Stimulated activated CD4-positive, alpha-beta T cell treated with anti-CD3 and anti-CD28 coated beads, Interleukin-15, amount 100 ng/mL, for 1 hour (primary cell): ENCODE measurements at places on chromosomes 4 and X.

DNA sequence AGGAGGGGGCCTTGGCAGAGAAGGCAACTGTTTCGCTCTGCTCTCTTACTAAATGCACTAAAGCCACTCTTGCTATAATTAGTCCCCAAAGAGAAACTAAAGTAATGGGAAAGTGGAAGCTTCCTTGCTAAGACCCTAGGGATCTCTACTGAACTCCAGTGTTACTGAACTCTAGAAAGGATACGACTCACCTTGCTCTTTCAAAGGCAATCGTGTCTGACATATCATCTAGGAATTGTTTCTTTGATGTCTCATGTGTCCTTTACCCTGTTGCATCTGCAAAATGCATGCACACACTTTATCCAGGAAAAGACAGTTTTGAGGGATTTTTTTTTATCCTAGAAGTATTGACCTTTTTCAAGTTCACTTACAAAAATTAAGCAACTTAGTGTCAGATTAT, 148.1 kb upstream of the FAM9B start:
- no peak for DNase-seq

GRCh38 chr4:41551536-41551935, 13.6 kb downstream of the LIMCH1 start:
- DNase-seq, result no peak

GRCh38 chr4:88104902-88105610, 53.4 kb downstream of the ABCG2 start:
- DNase-seq, result no peak

DNA sequence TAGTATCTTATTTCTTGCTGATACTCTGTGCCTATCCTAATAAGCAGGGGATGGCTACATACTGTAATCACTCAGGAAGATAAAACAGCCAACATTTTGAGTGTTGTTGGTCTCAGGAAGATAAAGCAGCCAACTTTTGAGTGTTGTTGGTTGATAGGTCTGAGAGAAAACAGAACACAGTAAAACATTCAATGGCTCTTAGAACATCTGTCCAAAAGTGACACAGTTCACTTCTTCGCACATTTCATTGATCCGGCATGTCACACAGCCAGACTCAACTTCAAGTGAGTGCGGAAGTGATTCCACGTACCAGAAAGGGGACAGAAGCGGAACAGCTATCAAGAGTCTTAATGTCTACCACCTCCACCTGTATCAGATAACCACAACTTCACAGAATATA, 87.3 kb upstream of the DMD start:
- DNase-seq, result no peak

DNA sequence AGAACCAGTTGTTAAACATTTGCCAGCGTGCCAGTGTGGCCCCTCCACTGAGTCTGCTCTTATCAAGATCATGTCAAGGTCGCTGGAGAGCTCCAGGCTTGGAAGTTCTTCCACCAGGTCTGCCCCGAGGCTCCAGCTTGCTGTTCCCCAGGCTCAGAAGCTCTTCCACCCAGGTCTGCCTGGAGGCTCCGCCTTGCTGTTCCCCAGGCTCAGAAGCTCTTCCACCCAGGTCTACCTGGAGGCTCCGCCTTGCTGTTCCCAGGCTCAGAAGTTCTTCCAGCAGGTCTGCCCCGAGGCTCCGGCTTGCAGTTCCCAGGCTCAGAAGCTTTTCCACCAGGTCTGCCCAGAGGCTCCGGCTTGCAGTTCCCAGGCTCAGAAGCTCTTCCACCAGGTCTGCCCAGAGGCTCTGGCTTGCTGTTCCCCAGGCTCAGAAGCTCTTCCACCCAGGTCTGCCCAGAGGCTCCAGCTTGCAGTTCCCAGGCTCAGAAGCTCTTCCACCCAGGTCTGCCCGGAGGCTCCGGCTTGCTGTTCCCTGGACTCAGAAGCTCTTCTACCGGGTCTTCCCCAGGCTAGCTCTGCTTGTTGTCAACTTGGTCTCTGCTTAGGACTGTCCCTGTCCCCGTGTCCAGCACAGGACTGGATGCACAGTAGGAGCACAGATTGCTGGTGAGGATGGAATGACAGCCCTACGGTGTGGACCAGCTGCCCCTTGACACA, 54.4 kb downstream of the HMX1 start:
- DNase-seq, result no peak

DNA sequence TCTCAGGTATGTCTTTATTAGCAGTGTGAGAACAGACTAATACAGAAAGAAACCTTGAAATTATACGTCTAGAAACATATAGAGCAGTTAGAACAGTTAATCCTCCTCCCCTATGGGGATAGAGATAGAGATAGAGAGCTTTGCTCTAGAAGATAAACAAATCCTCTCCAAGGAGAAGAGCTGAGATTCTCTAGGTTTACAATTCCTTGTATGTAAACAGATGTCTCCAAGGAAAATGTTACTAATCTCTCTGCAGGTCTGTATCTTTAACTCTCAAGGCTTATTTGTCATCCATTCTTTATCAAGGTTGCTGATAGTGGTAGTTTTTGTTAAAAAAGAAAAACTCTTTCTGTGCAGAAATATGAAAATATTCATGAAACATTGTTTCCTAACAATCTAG, 282.1 kb upstream of the GIMD1 start:
- no peak for DNase-seq

GRCh38 chrX:34849371-34849770, 93.2 kb upstream of the FAM47B start:
- DNase-seq, result no peak

GRCh38 chr4:25358515-25359275, 18.4 kb upstream of the ANAPC4 start:
- no peak for DNase-seq

- no peak for DNase-seq
Observed at GRCh38 chrX:9308426-9308825, 156.4 kb upstream of the TBL1X start.

DNA sequence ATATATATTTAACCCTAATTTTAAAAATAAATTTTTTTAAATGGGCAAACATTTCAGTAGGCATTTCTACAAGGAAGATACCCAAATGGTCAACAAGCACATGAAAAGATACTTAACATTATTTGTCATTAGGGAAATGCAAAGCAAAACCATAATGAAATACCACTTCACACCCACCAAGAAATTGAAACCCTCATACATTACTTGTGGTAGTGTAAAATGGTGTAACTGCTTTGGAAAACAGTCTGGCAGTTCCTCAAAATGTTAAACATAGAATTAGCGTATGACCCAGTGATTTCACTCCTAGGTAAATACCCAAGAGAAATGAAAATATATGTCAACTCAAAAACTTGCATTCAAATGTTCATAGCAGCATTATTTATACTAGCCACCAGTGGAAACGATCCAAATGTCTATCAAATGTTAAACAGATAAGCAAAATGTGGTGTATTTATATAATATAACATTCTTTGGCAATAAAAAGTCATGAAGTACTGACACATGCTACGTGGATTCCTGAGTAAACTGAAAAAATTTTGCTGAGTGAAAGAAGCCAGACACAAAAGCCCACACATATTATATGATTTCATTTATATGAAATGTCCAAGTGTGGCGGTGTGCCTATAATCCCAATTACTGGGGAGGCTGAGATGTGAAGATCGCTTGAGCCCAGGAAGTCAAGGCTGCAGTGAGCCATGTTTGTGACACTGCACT, 16.6 kb downstream of the TRIM2 start:
- DNase-seq, result no peak

DNA sequence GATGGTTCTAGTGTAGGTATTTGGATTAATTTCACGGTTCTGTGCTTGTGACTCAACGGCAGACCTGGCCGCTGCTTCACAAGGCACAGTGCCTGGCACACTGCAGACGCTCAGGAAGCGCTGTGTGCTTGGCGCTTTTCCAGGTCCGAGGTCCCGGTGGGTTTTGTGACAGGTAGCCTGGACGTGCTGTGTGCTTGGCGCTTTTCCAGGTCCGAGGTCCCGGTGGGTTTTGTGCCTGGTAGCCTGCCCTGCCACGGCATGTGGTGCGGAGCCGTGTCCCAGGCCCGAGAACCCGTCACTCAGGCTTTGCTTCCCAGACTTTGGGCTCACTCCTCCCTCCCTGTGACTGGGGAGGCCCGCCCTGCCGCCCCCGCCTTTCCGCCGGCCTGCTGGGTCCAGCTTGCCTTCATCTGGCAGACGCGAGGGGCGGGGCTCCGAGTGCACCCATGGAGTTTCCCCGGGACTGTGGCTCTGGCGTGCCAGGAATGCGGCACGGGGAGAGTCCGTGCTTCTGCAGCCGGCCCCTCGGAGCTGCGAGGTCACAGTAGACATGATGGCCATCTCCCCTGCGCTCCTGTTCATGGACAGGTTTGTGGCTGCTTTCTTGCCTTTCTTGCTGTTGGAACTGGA, 44.2 kb downstream of the TBC1D14 start:
- DNase-seq, result no peak

DNA sequence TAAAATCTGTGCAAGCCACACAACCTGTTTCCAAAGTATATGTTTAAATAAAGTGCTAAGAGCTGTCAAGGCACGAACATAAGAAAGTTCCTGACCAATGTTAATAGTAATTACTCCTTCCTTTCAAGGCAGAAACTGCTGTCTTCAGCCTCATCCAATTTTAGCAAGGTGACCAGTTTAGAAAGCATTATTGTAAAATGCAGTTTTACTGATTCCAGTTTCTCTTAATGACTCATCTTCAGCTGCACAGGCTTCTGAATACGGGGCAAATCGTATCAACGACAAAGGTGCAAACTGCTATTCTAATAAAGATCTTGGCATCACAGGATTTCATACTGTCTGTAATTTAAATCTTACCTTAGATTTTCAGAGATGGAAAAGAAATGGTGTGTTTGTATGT, 87.5 kb downstream of the PPP3CA start:
- no peak for DNase-seq

DNA sequence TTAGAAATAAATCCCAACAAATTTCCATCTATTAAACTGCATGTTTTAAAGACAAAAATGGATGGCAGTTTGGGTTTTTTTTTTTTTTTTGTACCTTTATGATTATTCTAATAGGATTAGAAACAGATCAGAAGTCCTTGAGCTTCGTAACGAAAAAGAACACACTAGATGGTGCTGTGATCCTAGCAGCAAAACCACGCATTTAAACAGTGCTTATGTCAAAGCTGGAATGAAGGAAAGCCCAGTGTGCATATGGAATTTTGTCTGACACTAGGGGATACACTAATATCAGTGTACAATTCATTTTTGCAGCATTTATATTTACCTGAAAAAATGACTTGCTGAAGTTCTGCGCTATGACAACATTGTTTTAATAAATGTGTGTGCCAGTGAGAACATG, 229.1 kb downstream of the VEGFC start:
- DNase-seq, result no peak

DNA sequence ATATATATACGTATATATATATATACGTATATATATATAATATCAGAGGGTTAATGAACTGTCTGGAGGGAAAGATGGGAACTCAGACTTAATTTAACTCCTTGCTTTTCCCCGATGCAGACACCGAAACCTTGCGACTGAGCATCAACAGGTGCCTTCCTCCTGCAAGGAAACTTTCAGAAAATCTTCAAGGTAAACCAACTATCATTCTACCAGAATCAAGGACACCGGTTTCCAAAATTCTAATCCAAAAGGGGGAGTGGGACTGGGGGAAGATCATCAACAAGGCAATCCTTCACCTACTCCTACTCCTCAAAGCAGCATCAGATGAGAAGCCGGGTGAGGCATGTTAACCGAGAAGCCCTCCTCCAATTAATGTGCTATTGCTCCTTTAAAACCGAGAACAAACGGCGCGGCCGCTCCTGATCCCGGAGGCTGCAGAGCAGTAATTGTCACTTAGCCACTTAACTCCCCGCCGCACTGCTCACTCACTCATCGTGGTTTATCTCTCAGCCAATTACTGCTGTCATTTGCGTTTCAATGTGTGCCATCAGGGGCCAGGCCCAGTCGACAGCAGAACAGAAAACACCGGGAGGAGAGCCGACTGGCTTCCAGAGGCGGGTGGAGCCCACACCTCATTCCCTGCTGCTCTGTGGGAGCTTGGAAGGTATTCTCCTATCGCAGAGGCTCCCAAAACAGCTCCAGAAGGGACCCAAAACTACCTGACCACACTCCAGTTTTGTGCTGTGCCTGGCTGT, 61.7 kb downstream of the MAML3 start:
- DNase-seq, result no peak

DNA sequence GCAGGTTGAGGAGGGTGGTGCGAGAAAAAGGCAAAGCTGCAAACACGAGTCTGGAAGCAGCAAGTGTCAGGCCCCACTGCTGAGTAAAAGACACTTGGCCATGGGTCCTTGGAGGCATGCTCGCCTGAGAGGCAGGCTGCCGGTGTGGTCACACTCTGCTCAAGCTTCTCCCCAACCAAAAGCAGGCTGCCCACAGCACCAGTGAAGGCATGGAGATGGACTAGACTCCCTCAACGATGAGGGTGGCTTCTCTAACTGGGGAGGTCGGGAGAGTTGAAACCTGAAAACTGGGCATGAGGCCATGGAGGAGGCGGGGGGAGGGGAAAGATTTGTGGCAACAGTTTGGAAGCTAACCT, 86.5 kb downstream of the ATG4A start:
- no peak for DNase-seq

DNA sequence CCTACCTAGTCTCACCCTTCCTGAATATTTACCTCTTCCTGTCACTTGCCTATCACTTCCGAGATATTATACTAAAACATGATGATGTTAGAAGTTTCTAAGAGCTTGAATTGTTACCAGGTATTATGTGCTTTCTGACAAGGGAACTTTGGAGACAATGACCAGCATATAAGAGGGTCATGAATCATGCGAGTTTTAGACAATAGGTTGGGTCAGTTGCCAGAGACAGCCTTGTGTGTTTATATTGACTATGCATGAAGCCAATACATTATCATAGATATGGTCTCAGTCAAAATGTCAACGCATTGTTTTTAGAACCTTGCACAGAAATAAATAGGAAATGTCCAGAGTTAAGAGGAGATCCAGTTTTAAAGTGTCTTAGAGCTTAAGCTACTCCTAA, 116.8 kb downstream of the KLHL4 start:
- DNase-seq, result no peak

DNA sequence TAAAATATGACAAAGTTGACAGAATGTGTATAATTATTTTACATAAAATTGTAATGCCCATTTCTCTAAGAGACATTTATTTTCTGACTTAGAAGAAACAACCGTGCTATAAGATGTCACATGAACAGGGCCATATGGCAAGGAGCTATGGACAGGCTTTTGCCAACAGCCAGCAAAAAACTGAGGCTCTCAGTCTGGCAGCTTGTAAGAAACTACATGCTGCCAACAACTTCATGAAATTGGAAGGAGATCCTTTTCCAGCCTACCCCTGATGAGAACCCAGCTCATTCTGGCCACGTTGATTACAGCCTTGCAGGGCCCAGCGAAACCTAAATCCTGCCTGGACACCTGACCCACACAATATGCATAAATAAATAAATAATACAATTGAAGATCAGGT, 250.3 kb upstream of the ARSJ start:
- no peak for DNase-seq

DNA sequence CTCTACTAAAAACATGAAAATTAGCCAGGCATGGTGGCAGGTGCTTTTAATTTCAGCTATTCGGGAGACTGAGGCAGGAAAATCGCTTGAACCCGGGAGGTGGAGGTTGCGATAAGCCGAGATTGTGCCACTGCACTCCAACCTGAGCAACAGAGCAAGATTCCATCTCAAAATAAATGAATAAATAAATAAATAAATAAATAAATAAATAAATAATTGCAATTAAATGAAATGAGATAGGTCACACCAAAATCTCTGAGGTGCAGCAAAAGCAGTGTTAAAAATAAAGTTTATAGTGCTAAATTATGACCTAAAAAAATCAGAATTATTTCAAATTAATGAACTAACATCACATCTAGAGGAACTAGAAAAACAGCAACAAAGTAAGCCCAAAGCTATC, 13.6 kb upstream of the CYLC1 start:
- no peak for DNase-seq
